HL-60 (cell line): ENCODE measurements at places on chromosomes 4 and X.
A peak's percentile ranks its signal among the peaks of the same experiment; 100 is the strongest.

DNA sequence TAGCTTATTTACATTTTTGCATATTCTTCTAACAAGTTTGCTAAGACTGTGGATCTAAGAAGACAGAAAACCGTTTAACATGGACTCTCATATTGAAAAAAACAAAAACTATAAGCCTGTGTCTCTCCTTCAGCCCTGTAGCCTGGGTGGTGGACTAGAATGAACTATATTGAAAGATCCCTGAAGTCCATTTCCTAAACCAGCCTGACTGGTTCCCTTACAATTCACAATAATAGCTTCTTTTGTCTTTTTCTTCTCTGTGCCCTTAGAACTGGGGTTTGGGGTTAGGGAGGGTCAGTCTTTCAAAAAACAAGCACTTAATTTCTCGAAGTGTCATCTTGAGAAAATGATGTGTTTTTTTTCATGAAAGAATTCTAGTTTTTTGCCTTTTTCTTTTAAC lies 59.0 kb downstream of the GSTCD start:
- no peak for DNase-seq

GRCh38 chr4:75306506-75306905 lies 207.7 kb downstream of the RCHY1 start:
- DNase-seq, result no peak

GRCh38 chr4:99927566-99927965 lies 18.9 kb downstream of the DNAJB14 start:
- DNase-seq, result peak; percentile 44

- no peak for DNase-seq
Observed at GRCh38 chr4:167176723-167177367, 57.4 kb downstream of the SPOCK3 start.

- DNase-seq, result no peak
Observed at GRCh38 chr4:10421344-10422055, 35.7 kb downstream of the ZNF518B start.

DNA sequence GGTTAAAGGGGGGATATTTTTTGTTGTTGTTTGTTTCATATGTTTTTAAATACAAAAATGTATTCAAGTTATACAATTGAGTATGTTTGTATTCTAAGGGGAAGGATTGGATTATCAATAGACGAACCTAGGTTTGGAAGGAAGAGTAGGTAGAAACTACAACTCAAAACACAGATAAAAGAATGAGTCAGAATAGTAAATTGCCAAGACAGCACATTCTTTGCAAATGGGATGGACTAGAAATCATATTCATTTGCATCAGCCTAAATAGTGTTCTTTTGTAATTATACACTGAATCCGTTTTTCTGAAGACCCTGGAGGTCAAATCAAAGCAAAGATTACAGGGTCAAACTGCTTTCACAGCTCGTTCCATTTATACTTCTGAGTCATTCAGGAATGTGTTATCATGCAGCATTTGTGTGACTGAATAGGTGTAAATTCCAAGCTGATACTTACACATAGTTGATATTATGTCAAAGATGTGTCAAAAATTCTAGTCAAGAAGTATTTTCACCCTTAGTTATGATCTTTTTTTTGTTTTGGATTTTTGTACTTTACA lies 273.3 kb upstream of the FAT4 start:
- DNase-seq, result no peak

DNA sequence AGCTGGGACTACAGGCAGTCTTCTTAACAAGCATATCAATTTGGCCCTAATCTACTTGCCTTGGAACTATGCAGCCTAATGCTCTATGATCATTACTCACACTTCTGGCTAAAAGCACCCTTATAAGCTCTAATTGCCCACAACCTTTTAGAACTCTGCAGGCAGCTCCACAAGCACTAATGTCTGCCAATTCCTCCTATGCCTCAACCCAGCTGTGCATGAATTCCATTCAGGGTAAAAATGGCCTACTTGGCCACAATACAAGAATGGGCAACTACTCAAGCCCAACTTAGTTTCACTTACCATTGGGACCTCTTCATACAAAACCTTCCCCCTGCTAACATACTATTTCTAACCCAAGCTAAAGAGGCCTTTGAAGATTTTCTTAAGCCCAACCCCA lies 51.7 kb downstream of the ZNF718 start:
- no peak for DNase-seq

GRCh38 chrX:75211976-75212375 lies 55.9 kb upstream of the ABCB7 start:
- no peak for DNase-seq
